Left cardiac atrium (tissue), 4 donors: ENCODE measurements at places on chromosomes 5 and 9.
A peak's percentile ranks its signal among the peaks of the same experiment; 100 is the strongest.

DNA sequence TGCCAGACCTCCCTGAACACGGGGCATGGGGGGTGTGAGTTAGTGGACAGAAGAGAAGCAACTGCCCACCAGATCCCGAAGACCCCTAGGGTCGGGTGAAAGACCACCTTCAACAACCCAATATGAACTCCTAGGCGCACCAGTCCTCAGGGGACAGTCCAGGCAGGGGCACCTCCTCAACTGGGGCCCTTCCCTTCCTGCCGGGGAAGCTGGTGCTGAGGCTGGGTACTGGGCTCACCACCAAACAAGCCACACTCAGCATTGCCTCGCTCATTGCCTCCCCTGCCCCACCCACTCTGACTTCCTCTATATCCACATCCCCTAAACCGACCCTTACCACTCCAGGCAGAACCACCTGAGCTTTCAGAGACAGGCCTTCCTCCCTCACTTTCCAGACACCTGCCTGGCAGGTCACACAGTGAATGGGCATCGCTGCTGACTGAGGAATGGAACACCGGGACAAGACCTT lies 42.5 kb downstream of the SEMA4D start:
- no peak for DNase-seq

GRCh38 chr5:59543821-59544442 lies 349.6 kb downstream of the PDE4D start:
- DNase-seq = no peak

GRCh38 chr9:92429836-92430235 lies 5.6 kb upstream of the OMD start:
- DNase-seq = no peak

- no peak for DNase-seq
Measured at GRCh38 chr9:69975681-69976080, 68.0 kb upstream of the MAMDC2 start.

GRCh38 chr5:98474216-98474615 lies 299.2 kb upstream of the RGMB start:
- no peak for DNase-seq

- peak; percentile 59 for DNase-seq
Measured at GRCh38 chr9:127388037-127388855, 8.7 kb upstream of the SLC2A8 start.

DNA sequence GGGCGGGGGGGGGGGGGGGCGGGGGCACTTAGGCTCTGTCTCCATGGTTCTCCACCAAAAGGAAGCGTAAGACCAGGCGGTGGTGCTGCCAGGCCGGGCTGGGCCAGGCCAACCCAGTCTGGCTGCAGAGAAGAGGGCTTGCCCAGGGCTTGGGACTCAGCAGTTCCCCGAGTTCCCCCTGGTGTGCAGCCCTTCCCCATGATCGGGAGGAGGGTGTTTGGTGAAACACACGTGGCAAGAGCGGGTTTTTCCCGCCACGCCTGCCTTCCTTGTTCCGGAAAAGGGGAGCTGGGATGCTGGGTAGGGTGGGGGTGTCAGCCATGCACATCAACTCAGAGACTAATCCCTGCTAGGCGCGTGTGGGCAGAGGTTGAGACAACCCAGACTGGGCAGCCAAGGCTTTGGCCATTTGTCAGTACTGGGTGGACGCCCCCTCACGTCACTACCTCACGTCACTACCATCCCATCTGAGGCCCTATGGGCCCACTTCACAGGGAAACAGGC lies 32.9 kb downstream of the PRRX2 start:
- DNase-seq = peak; percentile 84

DNA sequence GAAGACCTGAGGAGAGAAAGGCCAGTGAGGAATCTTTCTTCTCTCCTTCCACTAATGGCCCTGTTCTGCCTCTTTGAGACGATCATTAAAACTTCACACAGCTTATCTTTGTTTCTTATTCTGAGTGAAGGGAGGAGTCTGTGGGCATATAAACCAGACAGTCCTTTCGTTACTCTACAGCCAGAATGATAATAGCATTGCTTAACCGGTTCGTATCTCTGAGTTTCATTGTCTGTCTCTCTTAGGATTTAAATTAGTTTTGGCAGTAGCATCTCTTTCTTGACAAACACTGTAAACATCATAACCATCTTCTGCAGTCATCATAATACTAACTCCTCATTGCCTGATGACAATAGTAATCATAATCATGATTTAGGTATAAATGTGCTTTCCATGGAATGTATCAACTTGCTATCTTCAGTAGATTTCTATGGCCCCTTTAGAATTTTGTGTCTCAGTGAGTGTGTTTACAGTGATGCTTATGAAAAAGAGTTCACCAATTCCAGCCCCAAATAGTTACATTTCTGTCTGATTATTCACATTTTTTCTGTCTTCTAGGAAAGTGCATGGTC lies 618.8 kb upstream of the KLF4 start:
- DNase-seq = no peak

GRCh38 chr9:126907058-126907457 lies 7.5 kb upstream of the RALGPS1 start:
- DNase-seq = no peak
